A549 treated with CORT108297 at 1 μM for 4 hours (cell line): ENCODE measurements at places on chromosomes 3 and 15. TPM values are rescaled to one million over a fixed set of nuclear protein-coding genes. Genes with fewer than 3 reads are reported as not detected.

Gene ANKRD34C
- total RNA-seq: not detected in 5 replicates

Gene LMAN1L
- total RNA-seq: 0.03 to 0.08 TPM (median 0.08 TPM) in 3 of 5 replicates, not detected in the others

Gene CHST13
- 0.50 to 1.4 TPM (median 1.1 TPM) in 5 replicates for total RNA-seq

Gene POPDC2
- 0.19 to 0.32 TPM (median 0.27 TPM) in 4 of 5 replicates, not detected in the other for total RNA-seq

Gene NRG4
- total RNA-seq: 0.63 to 2.5 TPM (median 1.1 TPM) in 5 replicates

Gene COLQ
- 0.13 to 0.68 TPM (median 0.44 TPM) in 5 replicates for total RNA-seq

Gene TMEM89
- not detected in 5 replicates for total RNA-seq

Gene TRANK1
- total RNA-seq: 1.2 to 2.8 TPM (median 1.9 TPM) in 5 replicates

Gene CALML4
- 8.3 to 9.4 TPM (median 8.5 TPM) in 5 replicates for total RNA-seq

Gene CPA3
- total RNA-seq: not detected in 5 replicates

Gene FAM107A
- total RNA-seq: not detected in 5 replicates
